ENCODE measurements at places on chromosomes 4 and X.

DNA sequence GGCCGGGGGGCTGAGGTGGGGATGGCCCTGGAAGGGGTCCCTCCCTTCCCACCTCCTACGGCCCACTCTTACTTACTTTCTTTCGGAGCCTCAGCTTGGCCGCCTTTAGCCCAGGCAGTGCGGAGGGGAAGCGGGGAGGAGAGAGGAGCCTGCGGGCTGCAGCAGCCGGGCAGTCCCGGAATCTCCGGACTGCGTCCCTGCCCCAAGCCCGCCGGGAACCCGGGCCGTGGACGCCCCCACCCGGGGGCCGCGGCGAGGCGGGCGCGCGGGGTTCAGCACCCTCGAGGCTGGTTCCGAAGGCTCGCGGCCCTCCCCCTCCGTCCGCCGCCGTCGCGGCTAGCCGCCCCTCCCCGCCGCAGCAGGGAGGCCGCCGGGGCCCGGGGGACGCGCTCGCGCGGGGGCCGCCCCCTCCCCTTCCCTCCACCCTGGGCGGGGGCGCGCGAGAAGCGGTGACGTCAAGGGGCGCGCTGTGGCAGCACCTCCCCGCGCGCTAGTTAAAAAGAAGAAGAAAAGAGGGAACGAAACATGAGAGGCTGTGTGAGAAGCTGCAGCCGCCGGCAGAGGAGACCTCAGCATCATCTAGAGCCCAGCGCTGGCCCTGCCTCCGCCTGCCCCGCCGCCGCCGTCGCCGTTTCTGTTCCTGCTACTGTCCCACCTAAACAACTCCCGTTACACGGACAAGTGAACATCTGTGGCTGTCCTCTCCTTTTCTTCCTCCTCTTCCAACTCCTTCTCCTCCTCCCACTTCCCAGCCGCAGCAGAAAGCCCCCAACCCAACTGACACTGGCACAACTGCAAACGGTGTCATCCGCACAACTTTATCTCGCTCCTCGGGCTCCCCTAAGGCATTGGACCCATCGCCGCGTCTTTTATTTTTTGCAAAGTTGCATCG is at the start of gene HHIP:
Gene HHIP (plus strand): TSS at position 526 of the 892 bp plus-strand sequence. CDS start 520 bp downstream, outside the sequence.
- no peak for DNase-seq

GRCh38 chr4:83603129-83603528 is 67.2 kb downstream of the GPAT3 start:
- DNase-seq: no peak

DNA sequence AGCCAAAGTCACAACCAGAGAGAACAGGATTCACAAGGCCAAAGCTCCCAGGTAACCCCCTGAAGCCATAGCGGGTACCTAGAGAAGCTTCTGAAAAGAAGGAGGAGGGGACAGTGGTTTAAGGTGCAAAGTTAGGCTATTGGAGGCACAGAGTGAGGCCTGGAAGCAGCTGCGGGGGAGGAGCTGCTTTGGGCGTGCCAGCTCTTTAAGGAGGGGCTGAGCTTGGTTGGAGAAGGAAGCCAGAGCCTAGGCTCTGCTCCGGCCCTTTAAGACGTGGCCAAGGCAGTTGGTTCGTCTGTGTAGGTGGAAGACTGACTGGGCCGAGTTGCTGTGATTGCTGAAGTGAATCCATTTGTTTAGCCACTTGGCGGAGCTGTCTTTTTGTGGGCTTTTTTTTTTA is 1.5 kb downstream of the KLF8 start:
- DNase-seq: no peak

DNA sequence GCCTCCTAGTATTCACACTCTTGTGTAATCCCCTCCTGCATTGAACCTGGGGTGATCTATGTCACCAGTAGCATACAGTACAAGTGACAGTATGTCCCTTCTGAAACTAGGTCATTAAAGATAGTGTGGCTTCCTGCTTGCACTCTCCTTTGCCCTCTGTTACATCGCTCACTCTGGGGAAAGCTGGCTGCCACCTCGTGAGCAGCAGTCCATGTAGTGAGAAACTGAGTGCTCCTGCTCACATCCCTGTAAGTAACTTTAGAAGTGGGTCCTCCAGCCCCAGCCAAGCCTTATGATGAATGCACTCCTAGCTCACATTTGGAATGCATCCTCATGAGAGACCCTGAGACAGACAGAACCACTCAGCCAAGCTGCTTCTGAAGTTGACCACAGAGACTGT is 89.8 kb upstream of the TNIP3 start:
- DNase-seq: no peak

DNA sequence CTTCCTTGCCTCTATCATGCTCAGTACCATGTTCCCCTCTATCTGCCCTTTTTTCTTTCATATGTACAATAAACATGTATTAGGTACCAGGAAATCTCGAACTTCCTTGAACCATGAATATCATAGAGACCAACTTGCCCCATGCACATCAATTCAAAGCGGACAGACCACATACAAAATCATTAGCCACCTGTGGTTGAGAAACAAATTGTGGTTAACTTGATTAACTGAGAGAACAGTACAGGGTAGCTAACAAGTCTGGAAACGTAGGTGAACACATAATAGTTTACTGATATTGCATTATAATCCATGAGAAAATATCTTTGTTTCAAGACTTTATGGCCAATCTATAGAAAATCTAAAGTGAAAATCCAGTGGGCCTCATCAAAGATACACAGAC is 8.2 kb downstream of the CASP3 start:
- DNase-seq: no peak

DNA sequence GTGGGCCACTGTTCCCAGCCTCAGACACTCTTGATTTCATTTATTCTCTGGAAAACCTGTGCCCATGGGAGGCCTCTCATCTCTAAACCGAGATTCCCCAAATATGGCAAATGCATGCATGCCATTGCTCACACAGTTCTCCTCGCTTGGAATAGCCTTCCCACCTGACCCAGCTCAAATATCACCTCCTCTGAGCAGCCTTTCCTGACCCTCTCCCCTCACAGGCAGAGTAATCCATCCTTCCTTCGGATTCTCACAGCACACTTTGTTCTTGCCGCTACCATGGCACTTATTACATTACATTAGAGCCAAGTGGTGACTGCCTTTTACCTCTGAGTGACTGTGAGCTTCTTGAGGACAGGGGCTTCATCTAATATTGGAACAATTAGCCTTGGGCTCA is 209.5 kb downstream of the HS6ST2 start:
- DNase-seq: no peak

DNA sequence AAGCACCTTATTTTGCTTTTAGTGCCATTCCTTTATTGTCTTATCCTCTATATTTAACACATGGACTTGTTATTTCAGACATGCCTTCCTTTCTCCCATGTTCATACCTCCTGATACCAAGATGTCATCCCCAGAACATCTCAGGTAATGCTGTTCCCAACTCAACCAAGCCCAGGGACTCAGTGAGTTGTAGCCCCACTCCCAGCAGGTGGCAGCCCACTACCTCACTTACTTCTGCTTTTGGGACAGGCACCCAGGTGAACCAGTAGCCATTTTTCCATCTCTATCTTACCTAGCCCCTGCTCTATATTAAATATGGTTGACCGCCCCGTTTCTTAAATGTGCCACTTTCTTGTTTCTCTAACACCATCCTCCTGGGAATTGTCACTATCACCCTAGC is 199.0 kb downstream of the DCHS2 start:
- no peak for DNase-seq

DNA sequence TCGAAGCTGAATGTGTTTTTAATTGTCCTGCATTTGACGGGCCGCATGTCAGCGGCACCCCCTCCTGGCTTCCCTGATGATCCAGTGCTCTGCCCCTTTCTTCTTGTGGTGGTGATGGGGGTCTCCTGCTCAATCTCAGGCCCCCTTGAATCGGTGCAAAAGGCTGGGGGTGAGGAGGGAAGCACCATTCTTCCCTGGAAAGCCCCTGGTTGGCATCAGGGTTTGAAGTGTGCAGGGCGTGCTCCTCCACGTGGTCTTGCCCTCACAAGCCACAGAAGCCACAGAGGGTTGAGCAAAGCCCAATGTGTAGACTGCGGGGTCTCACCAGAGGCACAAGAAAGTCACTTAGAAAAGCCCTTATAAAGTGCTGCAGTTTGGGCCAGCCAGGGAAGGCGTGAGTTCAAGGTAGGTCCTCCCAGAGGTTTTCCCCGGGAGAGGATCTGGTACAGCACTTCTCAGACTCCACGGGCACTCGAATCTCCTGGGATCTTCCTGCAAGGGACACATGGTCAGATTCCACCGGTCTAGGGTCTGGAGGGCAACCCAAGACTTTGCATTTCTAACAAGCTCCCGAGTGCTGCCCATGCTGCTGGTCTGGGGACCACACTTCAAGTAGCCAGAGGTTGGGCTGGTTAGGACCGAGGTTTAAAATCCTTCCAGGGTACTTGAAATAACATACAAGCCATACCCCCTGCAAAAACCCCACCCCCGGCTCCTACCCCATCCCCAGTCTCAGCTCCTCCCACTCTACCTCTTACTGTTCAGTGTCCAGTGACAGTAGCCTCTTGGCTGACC is 35.1 kb downstream of the PSAPL1 start:
- no peak for DNase-seq

- DNase-seq: no peak
Observed at GRCh38 chr4:188246488-188246887, 107.2 kb downstream of the TRIML1 start.

GRCh38 chr4:38582889-38583470 is 81.0 kb upstream of the KLF3 start:
- DNase-seq: no peak

DNA sequence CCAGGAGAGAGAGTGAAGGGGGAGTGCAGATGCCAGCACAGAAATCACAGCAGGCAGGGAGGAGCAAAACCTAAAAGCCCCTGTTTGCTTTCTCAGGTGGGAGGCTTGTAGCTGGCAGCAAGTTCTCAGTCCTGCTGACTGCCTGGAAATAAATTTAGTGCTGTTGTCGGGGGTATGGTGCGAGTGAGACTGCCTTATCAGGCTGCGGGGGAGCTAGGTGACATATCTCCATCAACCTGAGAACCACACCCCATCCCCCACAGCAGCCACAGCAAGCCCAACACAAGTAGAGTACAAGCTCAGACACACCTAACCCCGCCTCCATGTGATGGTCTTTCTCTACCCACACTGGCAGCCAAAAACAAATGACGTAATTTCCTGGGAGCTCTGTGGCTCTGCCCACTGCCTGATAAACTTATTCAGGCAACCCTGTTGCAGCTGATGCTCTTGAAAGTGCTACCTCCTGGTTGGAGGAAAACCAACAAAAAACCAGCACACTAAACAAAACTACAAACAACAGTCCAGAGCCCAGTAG is 953.4 kb upstream of the NDST4 start:
- no peak for DNase-seq

GRCh38 chrX:67574696-67575095 is 30.9 kb downstream of the AR start:
- DNase-seq: no peak

DNA sequence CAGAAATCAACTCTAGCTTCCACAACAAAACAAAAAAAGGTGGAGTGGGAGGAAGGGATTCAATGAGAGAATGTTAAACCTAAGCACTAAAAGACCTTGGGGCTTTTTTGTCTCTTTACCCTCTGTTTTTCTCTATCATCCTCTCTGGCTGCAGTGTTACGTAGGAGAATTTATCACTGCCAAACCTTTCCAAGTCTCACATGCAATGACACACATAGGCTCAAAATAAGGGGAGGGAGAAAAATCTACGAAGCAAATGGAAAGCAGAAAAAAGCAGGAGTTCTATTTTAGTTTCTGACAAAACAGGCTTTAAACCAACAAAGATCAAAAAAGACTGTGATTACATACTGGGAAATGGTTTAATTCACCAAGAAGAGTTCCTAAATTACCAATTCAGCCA is 152.1 kb downstream of the ADGRA3 start:
- no peak for DNase-seq

DNA sequence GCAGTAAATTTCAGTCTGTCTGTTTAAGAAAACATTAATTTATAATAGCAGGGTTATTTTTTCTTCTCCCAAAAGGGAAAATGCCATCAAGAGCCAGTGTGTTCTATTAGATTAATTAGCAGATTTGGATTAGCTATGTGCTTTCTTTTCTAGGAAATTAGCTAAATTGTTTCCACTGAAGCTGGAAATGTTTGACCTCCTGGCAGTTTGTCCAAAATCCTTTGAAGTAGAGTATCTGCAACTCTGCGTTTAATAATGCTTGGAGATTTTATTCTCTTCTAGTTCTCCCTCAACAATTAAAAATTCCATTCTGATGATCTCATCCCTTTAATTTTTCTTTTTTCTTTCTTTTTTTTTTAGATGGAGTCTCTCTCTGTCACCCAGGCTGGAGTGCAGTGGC is 27.1 kb upstream of the HOPX start:
- DNase-seq: no peak

GRCh38 chr4:80268936-80269335 is 2.5 kb downstream of the FGF5 start:
- no peak for DNase-seq

- no peak for DNase-seq
Observed at GRCh38 chr4:185559915-185560281, 24.6 kb upstream of the PDLIM3 start.

- no peak for DNase-seq
Observed at GRCh38 chrX:19629541-19629940, 114.2 kb upstream of the MAP3K15 start.

DNA sequence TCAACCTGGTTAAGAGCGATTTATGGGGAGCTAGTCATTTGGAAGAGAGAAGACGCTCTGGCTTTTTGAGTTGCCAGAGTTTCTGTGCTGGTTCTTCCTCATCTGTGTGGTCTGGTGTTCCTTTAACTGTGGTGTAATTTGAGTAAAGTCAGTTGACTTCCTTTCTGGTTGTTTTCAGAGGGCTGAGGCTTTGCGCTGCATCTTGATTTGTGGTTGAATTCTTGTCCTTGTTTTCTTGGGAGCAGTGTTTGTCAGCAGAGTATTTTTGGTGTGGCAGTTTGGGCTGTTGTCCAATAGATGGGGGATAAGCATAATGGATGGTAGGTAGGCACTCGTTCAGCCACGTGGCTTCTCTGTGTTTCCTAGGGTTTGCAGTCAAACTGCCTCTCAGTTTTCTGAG is 2143.2 kb upstream of the TENM3 start:
- DNase-seq: no peak

- DNase-seq: no peak
Observed at GRCh38 chr4:131650951-131651350, 1498.1 kb upstream of the PCDH10 start.

- DNase-seq: no peak
Observed at GRCh38 chr4:6907658-6908191, 1.9 kb upstream of the TBC1D14 start.

- no peak for DNase-seq
Observed at GRCh38 chr4:60948008-60948407, 252.1 kb upstream of the ADGRL3 start.

- DNase-seq: no peak
Observed at GRCh38 chr4:65392488-65392887, 277.8 kb downstream of the EPHA5 start.

GRCh38 chr4:68591204-68591603 is 15.1 kb upstream of the UGT2B17 start:
- DNase-seq: no peak
